ENCODE measurements at places on chromosomes 7 and 10.

DNA sequence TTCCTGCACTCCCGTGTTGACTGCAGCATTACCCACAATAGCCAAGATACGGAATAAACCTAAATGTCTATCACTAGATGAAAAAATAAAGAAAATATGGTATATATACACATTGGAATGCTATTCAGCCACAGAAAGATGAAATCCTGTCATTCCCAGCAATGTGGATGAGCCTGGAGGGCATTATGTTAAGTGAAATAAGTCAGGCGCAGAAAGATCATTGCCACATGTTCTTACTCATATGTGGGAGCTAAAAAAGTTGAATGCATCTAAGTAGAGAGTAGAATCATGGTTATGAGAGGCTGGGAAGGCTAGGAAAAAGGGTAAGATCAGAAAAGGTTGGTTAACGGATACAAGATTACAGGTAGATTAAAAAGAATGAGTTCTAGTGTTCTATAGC lies 219.1 kb upstream of the MKI67 start:
- no peak for DNase-seq

DNA sequence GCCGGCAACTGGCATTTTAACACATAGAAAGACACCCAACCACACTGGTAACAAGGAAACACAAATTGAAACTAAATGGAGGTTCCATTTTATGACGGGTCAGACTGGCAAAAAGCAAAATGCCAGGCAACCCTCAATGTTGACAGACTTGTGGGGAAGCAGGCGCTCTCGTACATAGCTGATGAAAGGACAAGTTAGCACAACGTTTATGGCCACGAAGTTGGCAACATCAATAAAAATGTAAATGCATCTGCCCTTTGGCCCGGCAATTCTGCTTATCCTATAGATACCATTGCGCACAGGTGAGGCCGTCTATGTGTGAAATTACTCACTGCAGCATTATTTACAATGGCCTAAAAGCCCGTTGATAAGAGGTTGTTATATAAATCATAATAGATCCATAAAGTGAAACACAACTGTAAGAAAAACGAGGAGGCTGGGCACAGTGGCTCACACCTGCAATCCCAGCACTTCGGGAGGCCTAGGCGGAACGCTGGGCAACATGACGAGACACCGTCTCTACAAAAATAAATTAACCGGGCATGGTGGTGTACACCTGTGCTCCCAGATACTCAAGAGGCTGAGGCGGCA lies 39.8 kb downstream of the FOXL3 start:
- DNase-seq: no peak

DNA sequence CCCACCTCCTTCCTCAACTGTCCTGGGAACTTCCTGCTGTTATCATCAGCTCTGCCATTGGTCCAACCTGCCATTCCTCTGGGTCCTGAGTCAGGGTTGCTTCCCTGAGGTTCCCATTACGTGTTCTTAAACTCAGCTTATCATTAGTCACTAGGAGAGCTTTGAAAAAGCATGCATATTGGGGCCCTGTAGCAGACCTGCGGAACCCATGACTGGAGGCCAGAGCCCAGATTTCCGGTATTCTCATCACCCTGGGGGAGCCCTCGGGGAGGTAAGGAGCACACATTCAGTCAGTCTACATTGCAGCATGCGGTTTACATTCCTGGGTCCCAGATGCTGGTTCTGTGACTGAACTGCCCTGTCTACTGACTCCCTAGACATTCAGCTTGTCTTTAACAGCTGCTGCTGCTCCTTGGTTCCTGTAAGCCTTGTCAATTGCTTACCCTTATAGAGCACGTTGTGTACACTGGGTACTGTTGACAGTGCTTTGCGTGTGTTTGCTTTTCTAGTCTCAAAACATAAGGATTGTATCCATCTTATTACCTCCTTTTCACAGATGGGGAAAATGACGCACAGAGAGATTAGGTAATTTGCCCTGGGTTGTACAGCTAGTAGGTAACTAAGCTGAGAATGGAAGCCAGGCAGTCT lies 12.8 kb downstream of the CDHR3 start:
- no peak for DNase-seq

- DNase-seq: no peak
Observed at GRCh38 chr7:154892459-154892858, 110.5 kb downstream of the PAXIP1 start.

- no peak for DNase-seq
Observed at GRCh38 chr7:1291357-1291689, 58.7 kb downstream of the UNCX start.

- DNase-seq: no peak
Observed at GRCh38 chr7:150797661-150798060, 2.5 kb downstream of the TMEM176B start.

DNA sequence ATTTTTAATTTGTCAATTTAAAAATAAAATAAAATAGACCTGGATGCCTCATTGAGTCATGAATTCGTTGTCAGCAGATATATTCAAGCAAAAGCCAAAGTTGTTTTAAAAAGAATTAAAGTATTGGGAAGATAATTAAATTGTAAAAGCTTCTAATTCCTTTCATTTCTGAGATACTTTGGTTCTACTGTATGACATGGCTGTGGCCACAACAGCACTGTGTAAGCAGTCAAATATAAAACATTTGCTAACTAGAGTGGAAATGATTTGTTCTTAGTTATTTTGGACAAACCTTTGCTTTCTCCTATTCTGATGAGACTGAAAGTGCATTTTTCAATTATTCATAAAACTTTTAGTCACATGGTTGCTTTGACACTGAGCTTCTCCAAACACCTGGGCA lies 143.6 kb upstream of the FAM13C start:
- DNase-seq: no peak

- DNase-seq: no peak
Observed at GRCh38 chr7:144812379-144813283, 23.2 kb downstream of the TPK1 start.

DNA sequence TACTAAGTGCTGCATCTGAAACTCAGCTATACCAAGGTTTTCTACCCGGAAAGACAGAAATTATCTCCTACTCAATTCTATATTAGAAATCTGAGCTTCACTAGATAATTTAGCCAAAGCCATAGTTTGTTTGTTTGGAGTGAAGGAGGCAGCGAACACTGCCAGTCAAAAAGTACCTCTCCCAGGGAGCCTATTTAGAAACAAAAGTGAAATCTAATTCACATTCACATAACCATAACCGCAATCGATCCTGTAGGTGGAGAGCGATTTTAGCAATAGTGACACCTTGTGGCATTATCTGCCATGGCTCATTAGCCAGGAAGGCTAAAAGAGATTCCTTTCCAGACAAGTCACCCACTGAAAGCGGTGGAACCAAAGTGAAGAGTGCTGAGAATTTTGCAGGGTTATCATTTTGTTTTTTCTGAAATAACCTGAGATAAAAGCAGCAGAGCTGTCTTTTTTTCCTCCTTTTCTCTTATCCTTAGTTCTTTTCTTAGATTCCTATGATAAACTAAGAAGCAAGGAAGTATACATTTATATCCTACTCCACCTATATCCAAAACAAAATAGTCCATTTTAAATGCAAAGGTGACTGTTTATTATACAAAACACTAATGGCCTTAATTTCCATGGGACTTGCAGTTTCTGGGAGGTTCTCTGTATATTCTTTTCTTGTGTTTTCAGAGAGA lies 83.7 kb upstream of the BET1 start:
- DNase-seq: peak; percentile 8

GRCh38 chr10:88742448-88742847 lies 17.4 kb upstream of the LIPN start:
- DNase-seq: no peak

GRCh38 chr10:109881769-109882057 lies 41.6 kb downstream of the XPNPEP1 start:
- no peak for DNase-seq

All from HL-60 (cell line).